Endothelial cell of coronary artery (primary cell): ENCODE measurements at places on chromosomes 5 and 9. TPM values are rescaled to one million over a fixed set of nuclear protein-coding genes. Genes with fewer than 3 reads are reported as not detected.

The IFNE gene
- total RNA-seq: 0.99 and 2.1 TPM in 2 replicates

The C5orf15 gene
- total RNA-seq: 22.6 and 25.1 TPM in 2 replicates

The MEIKIN gene
- total RNA-seq: not detected in 2 replicates

The HSD17B3 gene
- not detected in 2 replicates for total RNA-seq

The ODF2 gene
- total RNA-seq: 45.7 and 46.6 TPM in 2 replicates

The MUSK gene
- total RNA-seq: under 0.01 TPM in 1 of 2 replicates, not detected in the other

The FCN2 gene
- not detected in 2 replicates for total RNA-seq

The EPB41L4A gene
- 8.9 and 13.4 TPM in 2 replicates for total RNA-seq

The GFPT2 gene
- total RNA-seq: 6.2 and 24.8 TPM in 2 replicates

The EGR1 gene
- total RNA-seq: 0.27 and 1.5 TPM in 2 replicates
